ENCODE measurements at places on chromosomes 1 and 21.

DNA sequence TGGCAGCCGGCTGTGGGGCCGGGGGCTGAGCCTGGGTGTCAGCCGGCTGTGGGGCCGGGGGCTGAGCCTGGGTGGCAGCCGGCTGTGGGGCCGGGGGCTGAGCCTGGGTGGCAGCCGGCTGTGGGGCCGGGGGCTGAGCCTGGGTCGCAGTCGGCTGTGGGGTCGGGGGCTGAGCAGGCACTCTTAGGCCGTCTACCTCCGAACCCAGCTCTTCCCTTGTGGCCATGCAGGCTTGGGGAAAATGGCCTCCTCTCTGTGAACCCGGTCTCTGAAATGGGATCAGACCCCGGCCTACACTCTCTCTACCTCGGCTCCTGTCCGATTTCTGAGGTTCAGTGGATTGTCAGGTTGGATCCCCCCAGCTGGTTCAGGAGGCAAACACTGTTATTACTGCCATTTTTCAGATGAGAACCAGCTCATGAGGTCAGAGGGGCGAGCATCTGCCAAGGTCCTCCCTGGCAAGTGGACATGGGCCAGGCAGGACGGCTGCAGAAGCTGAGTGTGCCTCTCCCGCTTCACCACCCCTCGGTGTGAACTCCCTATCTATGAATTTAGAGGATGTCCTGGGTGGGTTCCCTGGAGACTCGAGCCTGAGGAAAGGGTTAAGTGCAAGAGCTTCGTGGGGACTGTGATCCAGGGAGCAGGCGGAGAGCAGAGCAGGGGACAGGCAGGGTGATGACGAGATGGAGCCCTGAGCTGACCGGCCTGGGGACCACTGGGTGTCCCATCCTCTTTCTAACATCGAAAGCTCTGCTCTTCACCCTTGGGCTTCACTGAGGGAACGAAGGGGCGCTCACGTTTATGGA lies 10.9 kb upstream of the COL18A1 start:
- DNase-seq = no peak

DNA sequence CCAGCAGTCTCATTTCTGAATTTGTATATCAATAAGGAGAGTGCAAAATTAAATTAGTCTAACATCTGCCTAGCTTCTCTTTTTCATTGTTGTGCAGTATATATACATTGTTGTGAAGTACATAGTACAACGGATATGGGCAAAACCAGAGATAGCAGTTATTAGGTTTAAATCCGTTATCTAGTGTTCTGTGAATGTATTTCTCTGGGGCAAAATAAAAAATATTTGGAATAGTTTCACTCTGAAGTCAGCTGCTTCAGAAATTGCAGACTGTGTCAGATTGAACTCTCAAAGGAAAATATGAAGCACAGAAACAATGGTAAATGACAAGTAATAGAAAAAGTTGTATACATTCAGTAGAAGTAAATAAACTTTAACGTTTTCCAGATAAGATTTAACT lies 836.5 kb upstream of the CXADR start:
- no peak for DNase-seq

GRCh38 chr1:204255225-204255624 lies 41.4 kb upstream of the GOLT1A start:
- no peak for DNase-seq

DNA sequence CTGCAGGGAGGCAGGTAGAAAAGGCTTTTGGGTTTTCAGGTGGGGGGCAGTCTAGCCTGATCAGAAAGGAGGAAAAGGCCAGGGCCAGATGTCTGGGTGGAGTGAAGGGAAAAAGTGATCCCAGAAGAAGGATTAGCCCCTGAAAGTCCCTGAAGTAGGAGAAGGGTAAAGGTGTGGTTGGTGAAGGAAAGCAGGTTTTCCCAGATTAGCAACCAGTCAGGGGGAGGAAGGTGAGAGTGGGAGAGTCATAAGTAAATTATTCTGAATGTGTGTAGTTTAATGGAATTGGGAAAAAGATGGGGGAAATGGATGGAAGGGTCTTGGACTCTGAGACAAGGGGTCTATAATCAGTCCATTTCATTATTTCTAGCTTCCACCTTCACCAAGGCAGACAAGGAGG lies 647 bp upstream of the SPRR1A start:
- no peak for DNase-seq

DNA sequence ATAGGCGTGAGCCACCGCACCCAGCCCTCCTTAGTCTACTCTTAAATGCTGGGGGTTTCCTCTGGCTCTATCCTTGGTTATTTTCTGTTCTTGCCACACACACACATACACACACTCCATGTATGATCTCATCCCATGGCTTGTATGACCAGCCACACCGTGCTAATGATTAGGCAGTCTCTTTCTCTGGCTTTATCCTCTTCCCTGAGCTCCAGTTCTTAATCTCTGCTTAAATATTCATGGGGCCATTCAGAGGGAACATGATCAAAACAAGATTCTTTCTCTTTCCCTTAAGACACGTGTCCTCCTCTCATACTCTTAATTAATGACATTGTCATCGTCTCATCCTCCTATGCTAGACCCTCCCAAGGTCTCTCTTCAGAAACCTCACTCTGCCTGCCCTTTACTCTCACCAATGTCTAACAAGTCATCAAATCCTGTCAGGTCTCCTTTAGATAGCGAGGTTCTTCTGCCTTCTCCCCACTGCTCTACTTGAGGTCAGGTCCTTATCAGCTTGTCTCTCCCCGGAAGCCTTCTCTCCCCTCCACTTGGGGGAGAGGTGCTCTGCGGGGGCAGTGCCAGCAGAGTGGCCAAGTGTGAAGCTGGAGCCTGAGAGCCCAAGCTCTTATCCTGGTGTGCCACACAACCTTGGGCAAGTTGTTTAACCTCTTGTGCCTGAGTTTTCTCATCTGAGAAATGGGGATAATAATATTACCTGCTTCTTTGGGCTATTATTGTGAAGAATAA lies 83.0 kb upstream of the GNG12 start:
- DNase-seq = no peak

GRCh38 chr21:15682186-15682895 lies 47.4 kb upstream of the USP25 start:
- DNase-seq = no peak

DNA sequence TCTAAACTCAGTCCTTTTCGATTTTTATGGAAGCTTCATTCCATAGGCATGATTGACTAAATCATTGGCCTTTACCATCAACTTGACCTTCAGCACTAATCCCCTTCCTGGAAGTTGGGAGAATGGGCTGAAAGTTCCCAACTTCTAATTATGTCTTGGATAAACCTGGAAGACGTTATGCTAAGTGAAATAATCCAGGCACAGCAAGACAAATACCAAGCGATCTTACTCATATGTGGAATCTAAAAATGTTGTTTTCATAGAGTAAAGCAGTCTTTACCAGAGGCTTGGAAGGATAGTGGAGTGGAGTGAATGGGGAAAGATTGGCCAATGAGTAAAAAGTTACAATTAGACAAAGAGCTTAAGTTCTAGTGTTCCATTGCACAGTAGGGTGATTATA lies 1453.2 kb downstream of the PLA2G4A start:
- DNase-seq = no peak

DNA sequence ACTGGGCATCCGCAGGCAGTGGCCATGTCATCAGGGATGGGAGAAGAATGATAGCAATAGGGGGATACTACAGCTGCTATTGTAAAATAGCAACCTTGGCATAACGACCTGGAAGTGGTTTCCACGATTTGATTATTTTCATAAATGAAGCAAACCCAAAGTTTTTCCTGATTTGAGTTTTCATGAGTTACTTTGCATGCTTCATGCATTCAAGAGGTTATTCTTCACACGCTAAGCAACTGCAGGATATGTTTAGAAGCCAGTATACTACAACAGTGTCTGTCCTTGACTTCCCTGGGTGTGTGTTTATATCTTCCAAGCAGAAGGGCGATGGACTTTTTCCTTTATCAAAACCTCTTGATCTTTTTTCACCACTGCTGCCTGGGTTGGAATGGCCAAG lies 281.1 kb upstream of the DUSP10 start:
- no peak for DNase-seq

- DNase-seq = no peak
Observed at GRCh38 chr1:193456811-193457280, 270.4 kb upstream of the B3GALT2 start.

GRCh38 chr1:175733722-175734121 lies 9.7 kb downstream of the TNR start:
- no peak for DNase-seq
